Body of pancreas (tissue), 4 donors: ENCODE measurements at places on chromosomes 12 and 14. TPM values are rescaled to one million over a fixed set of nuclear protein-coding genes. Genes with fewer than 3 reads are reported as not detected.

DNA sequence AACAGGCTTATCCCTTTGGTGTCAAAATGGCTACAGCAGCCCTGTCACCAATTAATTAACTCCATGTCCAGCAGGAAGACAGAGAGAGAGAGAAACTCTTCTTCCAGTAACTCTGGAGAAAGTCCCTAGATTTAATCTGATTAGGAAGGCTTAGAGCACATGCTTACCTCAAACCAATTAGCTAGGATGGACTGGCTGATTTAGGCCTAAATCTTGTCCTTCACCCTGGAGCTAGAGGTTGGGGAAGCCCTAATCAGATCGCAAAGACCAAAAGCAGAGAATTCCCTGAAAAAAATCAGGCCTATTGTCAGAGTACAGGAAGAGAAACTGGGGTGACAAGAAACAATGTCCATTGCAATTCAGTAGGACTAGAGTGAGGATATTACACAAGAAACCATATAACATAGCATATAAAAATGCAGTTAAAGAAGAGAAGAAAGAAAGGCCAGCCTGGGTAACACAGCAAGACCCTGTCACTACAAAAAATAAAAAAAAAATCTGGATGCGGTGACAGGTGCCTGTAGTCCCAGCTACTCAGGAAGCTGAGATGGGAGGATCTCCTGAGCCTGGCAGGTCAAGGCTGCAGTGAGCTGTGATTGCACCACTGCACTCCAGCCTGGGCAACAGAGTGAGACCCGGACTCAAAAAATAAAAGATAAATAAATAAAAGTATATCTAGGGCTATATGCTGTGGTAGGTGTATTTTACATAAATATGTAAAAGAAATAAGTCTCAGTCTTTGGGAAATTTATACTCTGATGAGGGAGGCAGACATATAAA is 34.9 kb upstream of the TUBA1A start:
- no peak overlapping the region for H3K27ac ChIP-seq
- H3K4me1 ChIP-seq: no peaks in the 10 kb centered on the region
- H3K36me3 ChIP-seq: no peaks in the 10 kb centered on the region
- H3K4me3 ChIP-seq: no peak overlapping the region

GRCh38 chr14:103679351-103679750 is 35.9 kb downstream of the XRCC3 start:
- peaks cover 24% of the 10 kb centered on the region for H3K36me3 ChIP-seq
- no peaks in the 10 kb centered on the region for H3K27me3 ChIP-seq
- no peak overlapping the region for H3K27ac ChIP-seq

GRCh38 chr12:32312049-32312670 is 87.2 kb upstream of the FGD4 start:
- H3K36me3 ChIP-seq: no peaks in the 10 kb centered on the region
- no peaks in the 10 kb centered on the region for H3K27me3 ChIP-seq
- H3K4me1 ChIP-seq: peaks cover 21% of the 10 kb centered on the region
- no peak overlapping the region for H3K4me3 ChIP-seq
- no peak for DNase-seq

DNA sequence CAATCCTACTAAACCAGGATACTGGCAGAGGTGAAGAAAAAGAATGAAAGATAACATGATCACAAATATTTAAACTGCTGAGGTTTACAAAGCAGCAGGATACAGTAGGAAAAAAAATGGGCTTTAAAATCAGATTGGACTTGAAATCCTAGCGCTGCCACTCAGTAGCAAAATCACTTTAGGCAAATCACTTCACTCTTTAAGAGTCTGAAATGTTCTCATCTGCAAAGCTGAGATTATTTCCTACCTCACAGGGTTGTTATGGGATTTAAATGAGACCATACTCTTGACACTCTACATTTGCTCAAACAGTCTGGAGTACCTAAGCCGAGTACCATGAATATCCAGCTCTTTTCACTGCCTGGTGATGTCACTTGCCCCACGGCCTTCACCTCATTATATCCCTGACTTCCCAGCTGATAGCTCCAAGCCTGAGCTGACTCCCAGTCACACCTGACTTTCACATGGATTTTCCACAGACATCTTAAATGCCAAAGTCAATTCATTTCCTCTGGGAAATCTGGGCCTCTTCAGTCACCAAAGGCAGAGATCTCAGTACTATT is 60.2 kb downstream of the UBR7 start:
- no peaks in the 10 kb centered on the region for H3K27me3 ChIP-seq
- no peak for DNase-seq
- no peaks in the 10 kb centered on the region for H3K36me3 ChIP-seq
- no peak overlapping the region for H3K27ac ChIP-seq
- H3K4me1 ChIP-seq: peaks cover 6% of the 10 kb centered on the region
- no peak overlapping the region for H3K4me3 ChIP-seq

GRCh38 chr14:81033698-81034240 is 78.3 kb downstream of the TSHR start:
- no peaks in the 10 kb centered on the region for H3K36me3 ChIP-seq
- H3K27ac ChIP-seq: no peak overlapping the region
- H3K4me1 ChIP-seq: peaks cover 4% of the 10 kb centered on the region

DNA sequence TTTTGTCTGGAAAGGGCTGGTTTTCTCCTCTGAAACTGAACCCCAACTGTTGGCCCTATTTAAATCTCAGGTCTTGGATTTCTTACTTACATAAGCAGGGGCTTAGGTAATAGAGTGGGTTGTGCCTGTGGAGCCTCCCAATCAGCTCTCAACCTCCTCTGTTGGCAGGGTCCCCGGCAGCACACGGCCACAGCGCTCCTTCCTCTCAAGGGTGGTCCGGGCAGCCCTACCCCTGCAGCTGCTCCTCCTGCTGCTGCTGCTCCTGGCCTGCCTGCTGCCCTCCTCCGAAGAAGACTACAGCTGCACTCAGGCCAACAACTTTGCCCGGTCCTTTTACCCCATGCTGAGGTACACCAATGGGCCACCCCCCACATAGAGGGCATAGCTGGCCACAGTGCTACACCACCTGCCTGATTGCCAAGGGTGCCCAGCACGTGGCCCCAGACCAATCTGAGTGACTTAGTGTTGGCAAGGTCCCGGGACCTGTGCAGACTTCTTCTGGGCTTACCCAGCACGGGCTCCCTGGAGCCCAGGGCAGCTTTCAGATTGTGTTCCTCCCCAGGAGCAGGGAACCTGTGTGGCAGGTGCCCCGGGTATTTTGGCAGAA is 68.9 kb downstream of the ESR2 start:
- H3K4me3 ChIP-seq: no peak overlapping the region
- no peaks in the 10 kb centered on the region for H3K27me3 ChIP-seq
- DNase-seq: peak; percentile 64
- peak overlapping the region; percentile 17 for H3K27ac ChIP-seq
- H3K36me3 ChIP-seq: peaks cover 34% of the 10 kb centered on the region

Gene GPR135
- total RNA-seq: 4.6 TPM

- no peaks in the 10 kb centered on the region for H3K27me3 ChIP-seq
- no peaks in the 10 kb centered on the region for H3K4me1 ChIP-seq
- no peak for DNase-seq
- no peak overlapping the region for H3K4me3 ChIP-seq
Observed at GRCh38 chr12:97941686-97942354, 479.2 kb downstream of the RMST start.

GRCh38 chr12:16515666-16516065 is 90.3 kb downstream of the LMO3 start:
- no peak for DNase-seq
- no peaks in the 10 kb centered on the region for H3K27me3 ChIP-seq
- H3K36me3 ChIP-seq: no peaks in the 10 kb centered on the region
- H3K27ac ChIP-seq: no peak overlapping the region
- H3K4me1 ChIP-seq: peaks cover 3% of the 10 kb centered on the region

DNA sequence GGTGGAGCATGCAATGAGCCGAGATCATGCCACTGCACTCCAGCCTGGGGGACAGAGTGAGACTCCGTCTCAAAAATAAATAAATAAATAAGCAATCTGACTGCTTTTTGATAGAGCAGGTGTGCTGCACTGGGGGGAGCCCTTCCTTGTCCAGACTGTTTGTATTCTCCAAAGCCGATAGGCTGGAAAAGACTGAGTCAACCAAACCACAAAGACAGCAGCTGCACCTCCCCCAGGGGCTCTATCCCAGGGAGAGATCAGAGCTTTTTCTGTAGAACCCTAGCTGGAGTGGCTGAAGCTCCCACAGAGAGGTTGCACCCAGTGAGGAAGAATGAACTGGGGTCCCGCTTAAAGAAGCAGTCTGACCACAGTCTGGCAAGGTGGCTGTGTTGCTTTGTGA is 45.8 kb upstream of the LALBA start:
- H3K27me3 ChIP-seq: no peaks in the 10 kb centered on the region
- DNase-seq: no peak
- no peak overlapping the region for H3K4me3 ChIP-seq
- H3K4me1 ChIP-seq: no peaks in the 10 kb centered on the region
- H3K36me3 ChIP-seq: no peaks in the 10 kb centered on the region

- H3K36me3 ChIP-seq: no peaks in the 10 kb centered on the region
- no peak overlapping the region for H3K27ac ChIP-seq
- no peaks in the 10 kb centered on the region for H3K27me3 ChIP-seq
- H3K4me3 ChIP-seq: no peak overlapping the region
- no peak for DNase-seq
- no peaks in the 10 kb centered on the region for H3K4me1 ChIP-seq
Observed at GRCh38 chr12:131164096-131164872, 210.6 kb downstream of the ADGRD1 start.

- no peaks in the 10 kb centered on the region for H3K4me1 ChIP-seq
- no peak for DNase-seq
- H3K4me3 ChIP-seq: no peak overlapping the region
- H3K36me3 ChIP-seq: no peaks in the 10 kb centered on the region
- H3K27me3 ChIP-seq: no peaks in the 10 kb centered on the region
Observed at GRCh38 chr14:22152161-22152870, 436.7 kb downstream of the DAD1 start.

DNA sequence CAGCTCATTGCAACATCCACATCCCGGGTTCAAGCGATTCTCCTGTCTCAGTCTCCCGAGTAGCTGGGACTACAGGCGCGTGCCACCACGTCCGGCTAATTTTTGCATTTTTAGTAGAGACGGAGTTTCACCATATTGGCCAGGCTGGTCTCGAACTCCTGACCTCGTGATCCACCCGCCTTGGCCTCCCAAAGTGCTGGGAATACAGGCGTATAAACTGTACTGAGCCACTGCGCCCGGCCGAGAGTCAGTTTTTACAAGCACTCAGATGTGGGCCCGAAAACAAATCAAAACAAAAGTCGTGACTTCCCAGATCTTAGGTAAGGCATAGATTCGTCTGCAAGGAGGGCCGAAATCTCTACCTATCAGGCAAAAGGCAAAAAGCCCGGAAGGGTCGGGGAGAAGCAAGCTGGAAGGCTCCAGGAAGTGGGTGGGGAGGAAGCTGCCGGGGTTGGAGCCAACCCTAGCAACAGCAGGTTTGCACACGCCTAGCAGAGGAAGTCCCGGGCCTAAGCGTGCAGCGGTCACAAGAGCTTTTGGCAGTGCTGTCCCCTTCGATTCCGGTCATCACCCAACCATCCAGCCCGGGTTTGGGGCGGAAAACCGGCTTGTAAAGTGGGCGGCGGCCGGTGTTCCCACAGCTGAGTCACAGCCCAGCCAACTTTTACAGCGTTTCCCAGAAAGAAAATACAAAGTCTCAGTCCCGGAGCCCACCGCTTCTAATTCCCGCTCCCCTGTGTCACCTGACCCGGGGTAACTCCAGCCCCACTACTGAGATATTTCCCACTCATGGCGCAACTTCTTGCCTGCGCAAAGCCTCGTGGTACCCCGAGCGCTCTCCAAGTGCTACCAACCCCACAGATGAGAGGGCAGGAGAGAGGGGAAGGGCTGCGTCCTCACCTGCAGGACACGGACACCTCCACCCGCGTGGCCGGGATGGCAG is 583 bp downstream of the CPNE8 start:
- peak overlapping the region; percentile 53 for H3K4me3 ChIP-seq
- peak overlapping the region; percentile 74 for H3K27ac ChIP-seq
- peak; percentile 85 for DNase-seq
- H3K27me3 ChIP-seq: no peaks in the 10 kb centered on the region
- H3K36me3 ChIP-seq: no peaks in the 10 kb centered on the region

DNA sequence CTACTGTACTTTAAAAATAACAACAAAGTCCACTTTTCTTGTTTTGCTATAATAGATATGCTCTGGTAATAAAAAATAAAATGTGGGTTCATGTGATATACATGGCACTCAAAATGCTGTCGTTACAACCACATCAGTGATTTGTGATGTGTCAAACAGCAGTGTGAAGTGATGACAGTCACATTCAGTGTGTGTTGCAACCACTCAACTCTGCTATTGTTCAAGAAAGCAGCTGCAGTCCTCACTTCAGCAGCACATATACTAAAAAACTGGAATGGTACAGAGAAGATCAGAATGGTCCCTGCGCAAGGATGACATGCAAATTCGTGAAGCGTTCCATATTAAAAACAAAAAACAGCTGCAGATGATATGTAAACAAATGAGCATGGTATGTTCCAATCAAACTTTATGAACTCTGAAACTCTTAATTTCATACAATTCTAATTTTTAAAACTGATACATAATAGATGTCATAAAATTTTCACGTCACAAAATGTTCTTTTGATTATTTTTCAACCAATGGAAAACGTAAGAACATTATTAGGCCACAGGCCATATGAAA is 6.7 kb downstream of the TRMT5 start:
- no peak overlapping the region for H3K27ac ChIP-seq
- H3K4me3 ChIP-seq: no peak overlapping the region
- no peaks in the 10 kb centered on the region for H3K27me3 ChIP-seq
- no peak for DNase-seq
- no peaks in the 10 kb centered on the region for H3K4me1 ChIP-seq

Gene MIP
- not detected for total RNA-seq

Gene BDKRB1
- total RNA-seq: not detected

Gene SELPLG
- 2.3 TPM for total RNA-seq

- H3K27me3 ChIP-seq: no peaks in the 10 kb centered on the region
- H3K27ac ChIP-seq: peak overlapping the region; percentile 63
- H3K4me1 ChIP-seq: peaks cover 22% of the 10 kb centered on the region
- no peaks in the 10 kb centered on the region for H3K36me3 ChIP-seq
- H3K4me3 ChIP-seq: no peak overlapping the region
Observed at GRCh38 chr12:65885716-65886115, 61.4 kb downstream of the HMGA2 start.

GRCh38 chr12:41407232-41407799 is 219.2 kb downstream of the PDZRN4 start:
- H3K27me3 ChIP-seq: no peaks in the 10 kb centered on the region
- no peak overlapping the region for H3K4me3 ChIP-seq
- peaks cover 13% of the 10 kb centered on the region for H3K4me1 ChIP-seq
- H3K27ac ChIP-seq: no peak overlapping the region
- no peaks in the 10 kb centered on the region for H3K36me3 ChIP-seq
- DNase-seq: peak; percentile 13

Gene NR2C1
- total RNA-seq: 28.8 TPM
